Vagina (tissue), 2 donors: ENCODE measurements at places on chromosomes 13 and 19.

GRCh38 chr13:111165241-111166010 lies 50.3 kb downstream of the ARHGEF7 start:
- peaks cover 47% of the 10 kb centered on the region for H3K4me1 ChIP-seq
- no peaks in the 10 kb centered on the region for H3K27me3 ChIP-seq
- H3K27ac ChIP-seq: no peak overlapping the region
- no peak overlapping the region for H3K4me3 ChIP-seq
- DNase-seq: no peak

DNA sequence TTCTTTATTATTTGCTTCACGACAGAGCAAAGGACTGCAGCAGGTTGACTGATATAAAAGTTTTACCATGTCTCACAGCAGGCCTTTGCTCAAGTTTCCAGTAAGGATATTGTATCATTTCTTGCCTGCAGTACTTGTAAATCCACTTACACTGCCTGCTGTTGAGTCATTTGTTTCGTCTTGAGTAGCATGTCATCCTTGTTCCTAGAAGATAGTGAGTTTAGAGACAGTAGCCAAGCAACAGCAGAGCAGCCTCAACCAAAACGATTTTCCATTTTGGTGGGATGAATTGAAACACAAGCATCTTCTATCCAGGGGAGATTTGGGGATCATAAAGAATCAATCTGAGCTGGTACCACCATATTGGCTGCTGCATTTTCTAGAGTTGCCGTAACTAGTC lies 24.0 kb upstream of the ALOX5AP start:
- H3K27ac ChIP-seq: no peak overlapping the region
- no peak overlapping the region for H3K4me3 ChIP-seq
- H3K36me3 ChIP-seq: no peaks in the 10 kb centered on the region
- H3K4me1 ChIP-seq: no peaks in the 10 kb centered on the region
- DNase-seq: no peak

DNA sequence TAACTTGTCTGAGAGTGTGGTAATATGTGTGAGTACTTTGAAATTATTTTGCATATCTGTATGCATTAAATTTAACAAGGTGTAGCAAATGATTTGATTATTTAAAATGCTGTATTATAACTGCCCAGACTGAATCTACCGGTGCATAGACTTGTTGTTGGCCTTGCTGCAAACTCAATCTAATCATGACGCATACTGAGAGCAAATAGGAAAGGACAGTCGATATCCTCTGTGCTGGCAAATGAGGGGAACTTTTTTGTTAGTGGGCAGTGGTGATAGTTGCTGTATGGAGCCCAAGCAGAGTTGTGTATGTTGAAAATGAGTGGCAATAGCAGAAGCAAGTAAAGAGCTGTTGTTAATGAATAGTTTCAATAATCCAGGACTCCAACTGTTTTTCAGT lies 127.4 kb downstream of the LMO7 start:
- no peaks in the 10 kb centered on the region for H3K27me3 ChIP-seq
- no peak for DNase-seq
- H3K4me3 ChIP-seq: no peak overlapping the region
- no peaks in the 10 kb centered on the region for H3K36me3 ChIP-seq
- H3K27ac ChIP-seq: no peak overlapping the region

- H3K36me3 ChIP-seq: no peaks in the 10 kb centered on the region
- no peak for DNase-seq
- H3K4me3 ChIP-seq: no peak overlapping the region
- H3K4me1 ChIP-seq: peaks cover 9% of the 10 kb centered on the region
Measured at GRCh38 chr13:106113796-106114195, 421.7 kb downstream of the EFNB2 start.

- DNase-seq: no peak
- no peaks in the 10 kb centered on the region for H3K27me3 ChIP-seq
- H3K27ac ChIP-seq: no peak overlapping the region
- no peak overlapping the region for H3K4me3 ChIP-seq
Measured at GRCh38 chr13:44278166-44278565, 95.5 kb upstream of the SERP2 start.

DNA sequence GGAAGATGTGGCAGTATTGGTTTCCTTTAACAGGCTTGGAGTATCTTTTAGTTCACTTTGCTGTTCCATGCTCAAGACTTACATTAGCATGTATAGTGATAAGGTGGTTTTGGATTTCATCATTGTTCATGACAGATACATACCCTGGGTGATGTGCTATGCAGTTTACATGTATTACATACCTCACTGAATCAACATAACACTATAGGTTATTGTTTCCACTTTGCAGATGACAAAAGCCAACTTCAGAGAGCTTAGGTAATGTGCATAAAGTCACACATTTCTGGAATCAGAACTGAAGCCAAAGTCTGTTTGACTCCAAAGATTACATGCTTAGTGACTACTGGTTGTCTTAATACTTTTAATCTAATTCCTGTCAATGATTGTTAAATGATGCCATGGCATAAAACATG lies 7.1 kb downstream of the COMMD6 start:
- no peak overlapping the region for H3K4me3 ChIP-seq
- H3K36me3 ChIP-seq: peaks cover 11% of the 10 kb centered on the region
- H3K27me3 ChIP-seq: no peaks in the 10 kb centered on the region
- H3K4me1 ChIP-seq: peaks cover 13% of the 10 kb centered on the region
- H3K27ac ChIP-seq: no peak overlapping the region

DNA sequence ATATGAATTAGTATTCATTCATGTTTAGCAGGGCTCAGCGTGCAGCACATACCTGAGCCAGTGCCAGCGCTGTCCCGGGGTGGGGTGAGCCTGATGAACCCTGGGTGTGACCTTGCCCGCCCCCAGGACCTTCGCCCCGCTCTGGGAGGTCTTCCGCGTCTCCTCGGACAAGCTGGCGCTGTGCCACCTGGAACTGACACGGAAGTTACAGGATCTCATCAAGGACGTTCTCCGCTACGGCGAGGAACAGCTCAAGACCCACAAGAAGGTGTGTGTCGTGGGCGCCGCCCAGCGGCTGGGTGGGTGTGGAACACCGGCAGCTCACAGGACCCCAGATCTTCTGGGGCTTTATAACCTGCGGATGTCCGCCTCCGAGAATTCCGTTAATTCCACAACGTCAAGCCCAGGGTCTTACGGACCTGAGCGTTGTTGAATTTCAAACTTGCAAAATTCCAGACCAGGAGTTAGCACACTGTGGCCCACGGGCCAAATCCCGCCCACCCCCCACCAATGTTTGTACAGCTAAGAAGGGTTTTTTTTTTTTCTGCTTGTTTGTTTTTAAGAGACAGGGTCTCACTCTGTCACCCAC lies 15.4 kb downstream of the FCHO1 start:
- H3K27ac ChIP-seq: no peak overlapping the region
- H3K36me3 ChIP-seq: no peaks in the 10 kb centered on the region
- no peaks in the 10 kb centered on the region for H3K27me3 ChIP-seq

GRCh38 chr19:17327654-17328516 lies 6.8 kb downstream of the ANO8 start:
- DNase-seq: no peak
- peak overlapping the region; percentile 60 for H3K27ac ChIP-seq
- peaks cover 7% of the 10 kb centered on the region for H3K27me3 ChIP-seq
- H3K36me3 ChIP-seq: no peaks in the 10 kb centered on the region
